ENCODE measurements at places on chromosomes 7 and 10. TPM values are rescaled to one million over a fixed set of nuclear protein-coding genes. Genes with fewer than 3 reads are reported as not detected.

- H3K4me1 ChIP-seq, result no peaks in the 10 kb centered on the region
- H3K4me3 ChIP-seq, result no peak overlapping the region
- no peak for DNase-seq
Measured at GRCh38 chr7:135499818-135500217, 10.1 kb downstream of the CNOT4 start.

- peaks cover 25% of the 10 kb centered on the region for H3K4me1 ChIP-seq
- no peak overlapping the region for H3K27ac ChIP-seq
- no peaks in the 10 kb centered on the region for H3K27me3 ChIP-seq
- H3K36me3 ChIP-seq, result no peaks in the 10 kb centered on the region
- no peak overlapping the region for H3K4me3 ChIP-seq
Measured at GRCh38 chr10:103740611-103741010, 114.8 kb downstream of the SH3PXD2A start.

DNA sequence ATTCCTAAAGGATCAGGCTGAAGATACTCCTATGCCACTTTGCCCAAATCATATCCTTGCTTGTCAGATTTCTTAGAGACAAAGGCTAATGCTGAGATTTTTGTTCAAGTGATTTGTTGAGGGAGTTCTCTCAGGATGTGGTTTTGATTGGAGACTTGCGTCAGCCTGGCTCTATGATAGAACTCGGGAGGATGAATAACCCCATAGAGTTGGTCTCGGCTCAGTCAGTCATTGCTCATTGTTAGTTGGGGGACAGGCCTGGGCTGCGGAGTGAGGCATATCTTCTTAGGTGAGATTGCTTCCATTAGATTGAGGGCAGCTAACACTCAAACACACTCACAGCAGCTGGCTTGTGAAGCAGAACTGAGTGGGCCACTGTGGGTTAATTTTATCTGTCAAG lies 203.4 kb downstream of the KIF20B start:
- no peak overlapping the region for H3K4me3 ChIP-seq
- no peaks in the 10 kb centered on the region for H3K36me3 ChIP-seq
- H3K27ac ChIP-seq, result no peak overlapping the region

GRCh38 chr10:124381011-124381611 lies 37.6 kb downstream of the OAT start:
- no peaks in the 10 kb centered on the region for H3K36me3 ChIP-seq
- H3K4me1 ChIP-seq, result no peaks in the 10 kb centered on the region
- H3K27me3 ChIP-seq, result no peaks in the 10 kb centered on the region
- no peak for DNase-seq
- H3K4me3 ChIP-seq, result no peak overlapping the region

Gene ANKRD2
- 0.26 TPM for total RNA-seq

- no peaks in the 10 kb centered on the region for H3K27me3 ChIP-seq
- no peak overlapping the region for H3K27ac ChIP-seq
- no peaks in the 10 kb centered on the region for H3K4me1 ChIP-seq
Measured at GRCh38 chr7:14480281-14480680, 422.3 kb downstream of the DGKB start.

DNA sequence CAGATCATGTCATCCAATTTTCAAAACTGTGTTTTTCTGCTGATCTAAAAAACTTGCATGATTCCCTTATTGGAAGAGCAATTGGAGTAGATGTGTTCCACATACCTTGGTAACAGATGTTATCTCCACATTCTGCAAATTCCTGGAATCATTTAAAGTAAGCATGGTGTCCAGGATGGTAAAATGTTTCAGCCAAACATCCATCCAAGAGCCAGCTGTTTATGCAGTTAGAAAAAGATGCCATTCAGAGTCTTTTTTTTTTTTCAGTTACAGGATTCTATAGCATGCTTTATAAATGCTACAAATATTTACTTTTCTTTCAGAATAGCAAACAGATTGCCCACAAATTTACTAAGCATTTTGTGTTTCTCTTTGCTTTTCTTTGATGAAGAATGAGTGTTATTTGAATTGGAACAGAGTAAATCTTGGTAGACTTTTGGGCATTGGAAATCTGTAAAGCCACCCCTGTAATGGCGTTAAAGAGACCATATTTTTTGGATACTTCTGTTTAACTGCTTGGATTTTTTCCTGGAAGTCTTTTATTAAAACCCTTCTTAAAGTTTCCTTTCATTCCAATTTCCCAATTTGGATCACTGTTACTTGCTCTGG lies 149.8 kb downstream of the GNAT3 start:
- no peaks in the 10 kb centered on the region for H3K36me3 ChIP-seq
- DNase-seq, result peak; percentile 40

DNA sequence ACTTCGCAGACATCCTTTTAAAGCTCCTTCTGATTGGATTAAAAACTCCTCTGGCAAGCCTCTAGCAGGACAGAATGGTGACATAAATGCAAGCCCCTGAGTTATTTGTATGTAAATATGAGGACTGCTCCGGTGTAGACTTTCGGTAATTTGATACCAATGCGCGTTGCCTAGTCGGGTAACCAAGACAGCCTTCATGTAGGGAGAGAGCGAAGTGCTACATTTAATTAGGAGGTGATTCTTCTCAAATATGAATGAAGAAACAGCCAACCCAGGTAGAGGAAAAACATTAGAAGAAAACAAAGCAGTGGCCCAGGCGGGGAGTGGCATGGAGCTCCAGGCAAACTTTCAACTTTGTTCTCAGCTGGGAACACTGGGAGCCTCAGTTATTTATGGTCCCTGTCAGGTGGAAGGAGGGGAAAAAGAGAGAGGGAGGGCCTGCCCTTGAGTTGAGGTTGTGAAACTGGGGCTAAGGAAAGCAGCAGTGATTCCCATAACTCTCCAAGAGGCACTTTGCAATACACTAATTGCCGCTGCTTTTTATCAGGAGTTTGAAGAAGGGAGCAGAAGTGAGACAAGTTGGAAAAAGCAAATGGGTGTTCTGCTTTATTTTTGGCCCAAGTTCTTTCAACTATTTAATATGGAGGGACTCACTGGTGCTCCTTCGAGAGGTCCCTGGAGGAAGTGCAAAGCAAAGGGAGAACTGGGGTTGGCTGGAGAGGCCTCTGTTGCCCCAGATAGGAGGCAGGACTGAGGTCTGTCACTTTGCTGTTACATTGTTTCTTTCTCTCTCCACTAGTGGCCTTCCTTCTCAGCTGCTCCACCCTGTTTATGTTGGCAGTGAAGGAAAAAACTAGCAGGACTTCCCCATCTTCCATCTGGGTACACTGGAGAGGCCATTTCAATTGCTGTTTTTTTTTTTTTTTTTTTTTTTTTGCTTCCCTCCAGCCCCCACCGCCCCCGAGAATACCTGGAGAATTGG lies 234.6 kb upstream of the CCDC6 start:
- no peaks in the 10 kb centered on the region for H3K36me3 ChIP-seq
- peak; percentile 13 for DNase-seq

Gene ANKIB1
- total RNA-seq, result 34.0 TPM

DNA sequence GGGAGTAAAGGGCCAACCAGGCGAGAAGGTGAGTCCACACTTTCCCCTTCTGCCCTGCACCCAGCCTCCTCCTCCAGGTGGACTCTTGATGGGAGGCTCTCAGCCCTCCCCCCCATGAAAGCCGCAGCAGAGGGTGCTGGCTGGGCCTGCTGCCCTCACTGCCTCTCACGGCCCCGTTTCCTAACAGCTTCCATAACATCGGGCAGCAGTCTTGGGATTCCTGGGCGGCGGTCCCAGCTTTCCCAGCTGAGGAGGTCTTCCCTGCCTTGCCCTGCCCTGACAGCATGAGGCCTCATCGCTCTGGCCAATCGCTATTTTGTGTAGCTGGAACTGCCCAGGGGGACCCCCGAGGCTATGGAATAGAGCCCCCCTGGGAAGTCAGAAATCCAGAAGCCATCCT lies 76.3 kb downstream of the COL13A1 start:
- DNase-seq, result no peak
- peaks cover 7% of the 10 kb centered on the region for H3K4me1 ChIP-seq
- no peak overlapping the region for H3K4me3 ChIP-seq
- no peaks in the 10 kb centered on the region for H3K36me3 ChIP-seq
- H3K27ac ChIP-seq, result no peak overlapping the region

DNA sequence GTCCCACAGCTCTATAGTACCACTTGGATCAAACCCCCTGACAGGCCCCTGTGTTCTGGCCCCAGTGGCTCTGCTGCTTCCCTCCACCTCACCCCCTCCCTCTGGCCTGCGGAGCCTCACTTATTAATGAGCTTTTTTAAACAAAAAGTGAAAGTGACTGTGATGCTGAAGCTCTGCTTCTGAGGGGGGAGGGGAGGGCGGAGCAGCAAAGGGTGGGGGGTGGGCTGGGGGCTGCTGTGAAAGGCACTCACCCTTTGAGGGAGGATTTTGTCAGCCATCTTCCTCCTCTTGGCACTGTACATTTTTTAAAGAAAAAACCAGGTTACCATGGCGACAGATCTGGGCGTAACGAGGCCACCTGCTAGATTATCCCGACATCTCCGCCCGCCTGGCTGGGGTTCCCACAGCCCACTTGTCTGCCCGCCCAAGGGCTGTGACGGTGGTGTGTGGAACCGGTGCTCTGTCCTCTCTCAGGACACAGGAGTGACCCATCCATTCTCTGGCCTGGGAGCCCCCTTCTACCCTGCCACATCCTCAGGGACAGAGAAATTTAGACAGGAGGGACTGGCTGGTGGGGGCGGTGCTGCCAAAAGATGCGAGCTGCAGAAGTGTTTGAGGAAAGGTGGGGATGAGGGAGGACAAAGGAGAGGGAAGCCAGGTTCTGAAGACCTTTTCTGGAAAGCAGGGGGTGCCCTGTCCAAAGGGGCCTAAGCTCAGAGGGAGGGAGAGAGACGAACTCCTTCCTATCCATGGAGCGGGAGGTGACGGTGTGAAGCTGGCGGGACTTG lies 4.9 kb downstream of the SMARCD3 start:
- DNase-seq, result no peak
- H3K4me3 ChIP-seq, result no peak overlapping the region
- no peaks in the 10 kb centered on the region for H3K27me3 ChIP-seq
- peaks cover 59% of the 10 kb centered on the region for H3K36me3 ChIP-seq

DNA sequence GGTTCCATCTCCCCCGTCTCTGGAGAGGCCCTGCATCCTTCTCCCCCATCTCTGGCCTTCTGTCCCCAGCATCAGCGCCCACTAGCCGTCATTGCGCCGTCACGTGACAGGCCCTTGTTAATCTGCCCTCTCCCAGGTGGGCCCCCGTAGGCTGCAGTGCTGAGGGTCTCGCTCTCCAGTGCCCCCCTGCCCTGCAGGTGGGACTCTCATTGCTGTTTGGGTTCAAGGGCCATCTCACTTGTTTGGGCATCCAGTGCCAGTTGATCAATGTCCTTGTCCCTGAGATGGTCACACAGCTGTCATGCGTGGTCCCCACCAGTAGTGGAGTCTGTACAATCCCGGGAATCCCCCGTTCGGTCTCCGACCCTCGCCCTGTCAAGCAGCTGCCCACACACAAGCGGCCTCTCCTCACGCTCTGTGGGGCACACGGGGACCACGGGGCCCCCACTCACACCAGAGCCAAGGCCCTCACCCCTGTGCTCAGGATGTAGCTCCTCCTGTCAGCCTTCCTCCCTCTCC lies 114.0 kb downstream of the INPP5A start:
- H3K27ac ChIP-seq, result no peak overlapping the region
- no peaks in the 10 kb centered on the region for H3K4me1 ChIP-seq
- H3K36me3 ChIP-seq, result no peaks in the 10 kb centered on the region
- DNase-seq, result no peak
- no peaks in the 10 kb centered on the region for H3K27me3 ChIP-seq
- H3K4me3 ChIP-seq, result no peak overlapping the region

DNA sequence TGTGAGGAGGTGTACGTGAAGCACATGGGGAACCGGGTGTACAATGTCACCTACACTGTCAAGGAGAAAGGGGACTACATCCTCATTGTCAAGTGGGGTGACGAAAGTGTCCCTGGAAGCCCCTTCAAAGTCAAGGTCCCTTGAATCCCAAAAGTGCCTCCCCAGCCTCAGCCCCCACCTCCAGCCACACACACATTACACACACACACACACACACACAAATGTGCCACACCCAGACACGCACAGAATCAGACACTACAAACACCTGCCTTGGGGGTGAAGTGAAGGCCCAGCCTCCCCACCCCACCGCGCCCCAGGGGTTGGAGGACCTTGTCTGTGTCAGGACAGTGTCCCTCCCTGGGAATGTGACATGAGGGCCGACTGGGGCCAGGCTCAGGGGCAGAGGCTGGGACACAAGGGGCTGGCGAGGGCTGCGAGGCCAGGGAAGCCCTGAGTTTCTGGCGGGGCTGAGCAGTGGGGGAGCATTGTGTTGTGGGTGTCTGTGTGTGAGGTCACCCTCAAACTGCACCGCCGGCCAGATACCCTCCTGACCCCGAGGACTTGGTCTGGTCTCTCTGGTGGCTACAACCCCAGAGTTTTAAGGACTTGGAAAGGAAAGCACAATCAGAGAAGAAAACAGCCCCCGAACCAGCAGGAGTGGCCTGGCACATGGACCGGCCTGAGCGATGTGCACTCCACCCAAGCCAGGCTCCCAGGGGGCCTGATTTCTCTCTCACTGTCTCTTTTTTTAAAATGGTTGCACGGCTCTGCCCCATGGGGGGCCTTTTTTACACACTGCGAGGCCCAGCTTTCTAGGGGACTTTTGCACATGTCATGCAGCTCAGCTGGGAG lies 4.0 kb upstream of the ATP6V1F start:
- DNase-seq, result no peak
- H3K27me3 ChIP-seq, result no peaks in the 10 kb centered on the region
- no peaks in the 10 kb centered on the region for H3K4me1 ChIP-seq
- H3K36me3 ChIP-seq, result peaks cover 40% of the 10 kb centered on the region

DNA sequence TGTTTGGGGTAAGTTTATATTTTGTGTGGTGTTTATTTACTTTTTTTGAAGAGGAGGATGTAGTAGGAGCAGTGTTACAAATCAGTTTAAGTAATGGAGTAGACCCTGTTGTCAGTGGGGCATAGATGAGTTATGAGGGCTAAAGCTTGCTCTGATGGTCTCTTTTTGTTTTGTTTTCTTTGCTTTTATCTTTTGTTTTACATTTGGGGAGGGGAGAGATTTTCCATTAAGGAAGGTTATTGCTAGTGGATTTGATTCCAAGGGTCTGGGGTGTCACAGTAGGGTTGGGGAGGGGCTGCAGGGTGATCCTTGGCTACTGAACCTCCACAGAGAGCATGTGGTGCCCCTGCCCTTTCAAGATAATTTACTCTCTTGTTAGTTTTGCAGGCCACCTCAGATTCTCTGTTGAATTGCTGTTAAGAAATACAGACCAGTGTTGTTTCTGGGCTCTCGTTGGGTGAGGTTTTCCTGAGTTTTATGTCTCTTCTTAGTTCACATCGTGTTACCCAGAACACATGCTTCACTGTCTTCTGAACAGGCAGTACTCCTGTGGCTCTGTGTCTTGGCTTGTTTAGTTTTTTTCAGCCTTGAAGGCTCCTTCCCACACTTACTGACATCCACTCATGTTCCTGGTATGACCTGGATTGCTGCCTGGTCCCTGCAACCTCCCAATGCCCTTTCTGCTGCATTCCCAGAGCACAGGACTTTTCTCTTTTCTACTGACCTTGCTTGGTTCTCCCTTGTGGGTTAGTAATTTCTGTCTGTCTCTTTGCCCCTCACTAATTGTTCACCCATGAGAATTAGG lies 4.2 kb downstream of the KIFBP start:
- no peak overlapping the region for H3K4me3 ChIP-seq
- DNase-seq, result no peak
- H3K36me3 ChIP-seq, result no peaks in the 10 kb centered on the region
- no peak overlapping the region for H3K27ac ChIP-seq

- H3K36me3 ChIP-seq, result no peaks in the 10 kb centered on the region
- no peak overlapping the region for H3K27ac ChIP-seq
- H3K4me3 ChIP-seq, result no peak overlapping the region
- no peak for DNase-seq
Measured at GRCh38 chr7:37035631-37036030, 311.3 kb upstream of the AOAH start.

- peaks cover 3% of the 10 kb centered on the region for H3K27me3 ChIP-seq
- H3K27ac ChIP-seq, result no peak overlapping the region
- DNase-seq, result no peak
- H3K4me1 ChIP-seq, result no peaks in the 10 kb centered on the region
- H3K4me3 ChIP-seq, result no peak overlapping the region
Measured at GRCh38 chr10:30038781-30039536, 20.4 kb downstream of the JCAD start.

Data from SJCRH30 (cell line).